ENCODE measurements at places on chromosomes 11 and 22. TPM values are rescaled to one million over a fixed set of nuclear protein-coding genes. Genes with fewer than 3 reads are reported as not detected.

OR56A3 gene
- not detected for total RNA-seq

OR52E4 gene
- total RNA-seq: not detected

GGTLC3 gene
- not detected for total RNA-seq

NAALADL1 gene
- 2.7 TPM for total RNA-seq

GRIK4 gene
- total RNA-seq: 0.08 TPM

FAM180B gene
- total RNA-seq: not detected

CALCA gene
- not detected for total RNA-seq

PAX6 gene
- not detected for total RNA-seq

DNA sequence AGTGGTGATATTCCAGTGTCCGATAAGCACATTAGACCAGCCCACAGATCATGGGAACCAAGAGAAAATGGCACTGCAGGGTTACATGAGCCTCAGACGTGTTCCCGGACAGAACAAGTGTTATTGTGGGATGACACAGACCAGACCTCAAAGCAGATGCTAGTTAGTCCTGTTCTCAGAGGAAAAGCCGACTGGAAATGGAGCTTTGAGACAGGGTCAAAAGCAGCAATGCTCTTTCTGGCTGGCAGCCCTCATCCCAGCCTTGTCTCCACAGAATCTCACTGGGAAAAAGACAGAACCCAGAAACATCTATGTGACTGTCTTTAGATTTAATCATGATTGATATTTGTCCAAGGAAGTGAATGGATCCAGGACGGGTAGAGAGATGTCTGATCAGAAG, 506.8 kb downstream of the INSC start:
- ATAC-seq: no peak

DNA sequence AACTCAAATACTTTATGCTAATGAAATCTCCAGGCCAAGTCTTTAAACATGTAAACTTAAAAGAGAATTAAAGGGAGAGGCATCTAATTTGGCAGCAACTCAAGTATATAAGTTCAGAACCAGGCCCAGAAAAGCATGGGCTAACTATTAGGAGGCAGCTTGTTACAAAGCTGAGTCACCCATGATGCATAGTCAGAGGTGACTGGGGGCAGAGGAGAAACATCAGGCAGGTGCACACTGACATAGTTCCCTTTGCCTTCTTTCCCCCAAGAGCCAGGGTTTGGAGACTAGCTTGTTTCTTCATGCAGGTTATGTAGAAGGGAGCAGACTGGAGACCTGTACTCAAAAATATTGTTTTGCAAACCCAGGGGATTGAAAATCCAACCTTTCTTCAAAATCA, 619.0 kb downstream of the SOX6 start:
- peak; percentile 59 for ATAC-seq

DNA sequence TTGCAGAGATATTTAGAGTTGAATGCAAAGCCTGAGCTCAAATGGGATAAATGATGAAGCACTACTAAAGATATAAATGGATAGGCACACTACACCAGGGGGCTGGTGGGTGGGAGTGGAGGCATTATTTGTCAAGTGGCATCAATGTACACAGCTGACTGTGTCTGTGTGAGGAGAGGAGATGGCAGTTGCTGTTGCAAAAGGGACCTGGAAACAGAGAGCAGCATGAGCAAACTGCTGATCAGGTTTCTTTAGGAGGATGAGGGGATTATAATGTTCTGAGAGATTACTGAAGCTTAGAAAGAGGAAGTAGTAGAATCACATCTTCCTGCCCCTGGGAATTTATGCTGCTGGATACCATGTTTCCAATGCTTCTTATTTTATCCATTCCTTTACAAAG, 39.4 kb upstream of the LIN7C start:
- no peak for ATAC-seq

DNA sequence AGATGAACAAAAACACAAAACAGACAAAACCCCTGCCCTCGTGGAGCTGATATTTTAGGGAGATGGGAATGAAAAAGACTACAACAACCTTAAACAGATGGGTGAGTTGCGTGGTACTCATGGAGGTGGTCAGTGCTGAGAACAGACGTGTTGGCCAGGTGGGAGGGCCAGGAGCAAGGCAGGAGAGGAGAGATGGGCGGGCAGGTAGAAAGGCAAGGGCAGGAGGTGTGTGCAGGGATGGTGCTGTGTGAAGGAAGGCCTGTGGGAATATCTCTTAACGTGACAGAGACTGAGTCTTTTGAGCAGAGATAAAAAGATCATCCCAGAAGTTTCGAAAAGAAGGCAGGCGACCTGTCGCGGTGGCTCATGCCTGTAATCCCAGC, 7.0 kb downstream of the GAL start:
- no peak for ATAC-seq

- no peak for ATAC-seq
Observed at GRCh38 chr11:30348035-30348434, 25.1 kb downstream of the ARL14EP start.

DNA sequence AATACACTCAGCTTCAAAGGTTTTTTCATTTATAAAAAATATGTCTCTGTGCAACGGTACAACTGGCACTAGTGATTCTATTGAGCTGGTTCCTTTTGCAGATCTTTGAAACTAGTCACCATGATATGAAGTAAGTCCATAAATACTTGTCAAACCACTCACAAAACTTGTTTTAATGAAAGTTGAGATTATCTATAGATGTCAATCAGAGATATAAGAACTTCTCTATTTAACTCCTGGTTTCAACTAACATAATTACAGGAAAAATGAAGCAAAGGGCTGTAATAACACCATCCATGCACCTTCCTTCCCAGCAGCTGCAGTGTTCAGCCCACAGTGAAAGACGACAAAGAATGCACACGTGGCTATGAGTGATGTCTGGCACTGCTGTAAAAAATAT, 44.7 kb downstream of the TMEM123 start:
- no peak for ATAC-seq

DNA sequence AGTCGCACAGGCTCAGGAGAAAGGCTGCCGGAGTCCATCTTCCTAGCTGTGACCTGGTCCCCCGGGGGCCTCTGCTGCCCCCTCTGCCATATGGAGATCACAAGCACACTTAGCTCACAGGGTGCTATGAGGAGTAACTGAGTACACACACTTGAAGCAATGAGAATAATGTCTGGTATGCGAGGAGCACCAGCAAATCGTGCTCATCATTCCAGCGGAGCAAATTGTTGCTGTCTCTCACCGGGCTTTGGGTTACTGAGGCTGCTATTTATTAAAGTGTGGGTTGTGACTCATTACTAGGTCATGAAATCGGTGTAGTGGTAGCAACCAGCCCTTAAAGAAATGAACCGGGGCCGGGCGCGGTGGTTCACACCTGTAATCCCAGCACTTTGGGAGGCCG, 48.1 kb upstream of the EIF3D start:
- ATAC-seq: peak; percentile 7

- ATAC-seq: no peak
Observed at GRCh38 chr22:23071230-23072076, 1.1 kb downstream of the GNAZ start.

DNA sequence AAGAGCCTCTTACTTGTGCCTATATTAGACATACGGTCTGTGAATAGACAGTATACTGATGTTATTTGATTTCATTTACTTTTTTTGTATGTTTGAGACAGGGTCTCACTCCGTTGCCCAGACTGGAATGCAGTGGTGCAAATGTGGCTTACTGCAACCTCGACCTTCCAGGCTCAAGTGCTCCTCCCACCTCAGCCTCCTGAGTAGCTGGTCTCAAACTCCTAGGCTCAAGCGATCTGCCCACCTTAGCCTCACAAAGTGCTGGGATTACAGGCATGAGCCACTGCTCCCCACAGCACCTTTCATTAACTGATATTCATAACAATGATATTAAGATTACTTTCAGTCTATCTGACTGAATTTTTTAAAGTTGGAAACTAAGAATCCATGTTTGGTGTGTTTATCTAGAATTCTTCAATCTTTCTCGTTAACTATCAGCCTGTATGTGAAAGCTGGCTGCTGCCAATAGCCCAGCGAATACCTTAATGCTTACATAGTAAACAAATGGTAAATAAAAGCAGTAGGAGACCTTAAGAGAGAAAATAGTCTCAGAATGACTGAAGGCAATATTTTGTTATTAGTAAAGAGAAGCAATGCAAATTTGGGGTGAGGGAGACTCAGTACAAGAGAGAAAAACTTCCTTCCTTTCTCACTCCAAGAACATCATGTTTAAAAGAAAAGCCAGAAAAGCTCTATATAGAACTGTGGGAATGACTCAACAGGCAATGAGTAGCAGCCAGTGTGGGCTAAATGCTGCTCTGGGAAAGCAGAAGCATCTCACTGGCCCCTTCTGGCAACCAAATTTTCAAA, 101.9 kb downstream of the MRTFA start:
- no peak for ATAC-seq

DNA sequence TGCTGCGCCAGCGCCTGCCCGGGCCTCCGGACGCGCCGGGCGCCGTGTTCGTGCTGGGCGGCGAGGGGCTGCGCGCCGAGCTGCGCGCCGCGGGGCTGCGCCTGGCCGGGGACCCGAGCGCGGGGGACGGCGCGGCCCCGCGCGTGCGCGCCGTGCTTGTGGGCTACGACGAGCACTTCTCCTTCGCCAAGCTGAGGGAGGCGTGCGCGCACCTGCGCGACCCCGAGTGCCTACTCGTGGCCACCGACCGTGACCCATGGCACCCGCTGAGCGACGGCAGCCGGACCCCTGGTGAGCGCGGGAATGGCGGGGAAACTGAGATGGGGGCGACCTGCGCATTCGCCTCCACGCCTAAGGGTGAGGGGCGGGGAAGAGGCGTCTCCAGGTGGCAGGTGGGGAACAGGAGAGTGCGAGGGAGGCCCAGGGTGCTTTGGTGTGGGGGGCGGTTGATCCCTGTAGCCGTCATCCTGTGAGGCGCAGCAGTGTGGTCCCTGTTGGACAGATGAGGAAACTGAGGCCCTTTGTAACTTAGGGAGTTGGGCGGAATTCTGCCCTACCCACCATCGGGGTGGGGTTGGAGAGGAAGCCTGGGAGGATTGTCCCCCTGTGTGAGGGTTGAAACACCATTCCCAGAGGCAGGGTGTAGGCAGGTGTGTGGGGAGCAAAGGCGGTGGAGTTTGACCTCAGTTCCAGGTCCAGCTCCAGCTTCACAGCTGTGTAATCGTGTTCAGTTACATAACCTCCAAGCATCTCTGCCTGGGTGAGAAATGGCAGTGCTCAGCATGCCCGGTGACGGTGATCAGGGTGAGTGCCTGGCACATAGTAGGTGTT, 758 bp downstream of the PDXP start:
- ATAC-seq: no peak

DNA sequence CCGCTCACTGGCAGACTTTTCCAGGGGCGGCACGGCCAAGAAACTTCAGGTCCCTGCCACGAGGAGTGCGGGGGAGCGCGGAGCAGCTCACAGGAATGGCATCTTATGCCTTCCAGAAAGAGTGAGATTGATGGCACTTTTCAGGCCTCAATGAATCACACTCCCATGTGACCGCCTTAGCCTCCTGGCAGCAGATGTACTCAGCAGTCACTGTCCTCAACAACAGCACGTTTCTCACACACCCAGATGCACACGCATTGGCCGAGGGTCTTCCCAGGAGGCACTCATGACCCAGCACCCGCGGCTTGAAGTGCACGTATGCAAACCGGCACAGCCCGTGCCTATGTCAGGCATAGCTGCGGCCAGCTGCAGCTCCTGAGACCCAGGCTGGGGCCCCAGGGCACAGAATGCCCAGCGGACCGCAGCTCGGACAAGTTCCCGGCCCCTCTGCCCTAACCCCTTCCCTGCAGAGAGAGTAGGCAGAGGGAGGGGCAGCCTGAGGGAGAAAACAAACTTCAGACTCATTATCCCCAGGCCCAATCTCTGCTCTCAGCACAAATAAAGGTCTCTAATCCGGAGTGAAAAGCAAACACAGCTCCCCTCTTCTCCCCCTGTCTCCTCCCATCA, 48.3 kb downstream of the RPUSD4 start:
- ATAC-seq: peak; percentile 65

GRCh38 chr11:719214-720016, 13.4 kb downstream of the EPS8L2 start:
- no peak for ATAC-seq

DNA sequence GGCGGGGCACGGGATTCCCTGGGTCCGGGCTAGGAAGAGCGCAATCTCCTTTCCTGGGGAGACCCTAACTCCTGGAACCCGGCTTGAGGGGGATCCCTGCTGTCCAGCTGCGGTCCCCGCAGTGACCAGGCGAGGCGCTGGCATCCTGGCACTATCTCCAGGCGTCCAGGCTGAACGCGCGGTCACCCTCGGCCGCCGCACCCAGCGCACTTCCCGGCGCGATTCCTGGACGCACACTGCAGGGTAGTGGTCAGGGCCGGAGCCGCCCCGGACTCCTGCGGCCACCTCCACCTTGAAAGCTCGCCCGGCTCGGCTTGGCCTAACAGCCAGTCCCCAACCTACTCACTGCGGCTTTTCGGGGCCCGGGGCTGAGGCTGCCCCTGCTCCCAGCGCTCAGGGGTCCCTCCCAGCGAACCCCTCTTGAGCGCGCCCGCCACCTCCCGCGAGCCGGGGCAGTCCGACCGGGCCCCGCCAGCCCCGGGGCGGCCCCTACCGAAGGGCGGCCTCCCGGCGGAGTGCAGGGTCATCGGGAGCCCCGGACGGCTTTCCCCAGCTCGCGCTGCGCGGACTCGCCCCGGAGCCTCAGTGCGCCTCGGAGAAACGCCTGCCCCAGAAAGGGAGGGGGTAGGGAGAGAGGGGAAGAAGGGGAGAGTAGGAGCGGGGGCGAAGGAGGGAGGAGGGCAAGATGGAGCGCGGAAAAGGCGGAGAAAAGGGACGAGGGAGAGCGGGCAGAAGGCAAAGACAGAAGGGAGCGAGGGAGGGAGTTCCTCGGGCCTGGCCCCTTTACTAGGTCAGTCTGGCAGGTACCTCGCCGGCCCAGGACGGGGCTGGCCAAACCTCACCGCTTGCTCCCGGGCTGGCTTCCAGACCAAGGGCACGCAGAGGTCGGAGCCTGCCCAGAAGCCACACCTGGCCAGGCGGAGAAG, 1.0 kb downstream of the POU2AF3 start:
- ATAC-seq: peak; percentile 42

DNA sequence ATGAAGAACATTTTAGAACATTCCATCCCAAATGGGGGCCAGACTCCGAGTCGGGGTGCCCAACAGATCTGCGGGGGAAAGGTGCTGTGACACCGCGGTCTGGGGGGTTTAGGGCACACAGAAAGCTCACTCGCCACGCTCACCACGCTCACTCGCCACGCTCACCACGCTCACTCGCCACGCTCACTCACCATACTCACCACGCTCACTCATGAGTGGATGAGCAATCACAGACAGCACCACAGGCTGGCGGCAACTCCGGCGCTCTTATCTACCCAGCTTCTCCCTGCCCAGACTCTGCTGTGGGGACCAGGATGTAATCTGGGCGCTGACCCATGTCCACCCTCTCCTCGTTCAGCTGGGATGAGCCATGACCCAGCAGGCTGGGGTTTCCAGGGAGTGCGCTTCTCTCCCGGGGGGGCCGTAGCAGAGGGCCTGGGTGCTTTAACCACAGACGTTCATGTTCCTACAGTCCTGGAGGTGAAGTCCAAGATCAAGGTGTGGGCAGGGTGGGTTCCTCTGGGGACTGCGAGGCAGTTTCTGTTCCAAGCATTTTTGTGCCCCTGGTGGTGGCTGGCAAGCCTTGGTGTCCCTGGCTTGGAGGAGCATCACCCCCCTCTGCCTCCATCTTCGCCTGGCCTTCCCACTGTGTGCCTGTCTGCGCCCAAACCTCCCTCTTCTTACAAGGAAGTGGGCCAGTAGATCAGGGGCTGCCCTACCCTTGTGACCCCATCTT, 141.2 kb downstream of the CTTN start:
- ATAC-seq: no peak

- ATAC-seq: no peak
Observed at GRCh38 chr11:95863486-95864140, 60.3 kb downstream of the MTMR2 start.

GRCh38 chr11:115672412-115672811, 168.2 kb upstream of the CADM1 start:
- no peak for ATAC-seq

- ATAC-seq: no peak
Observed at GRCh38 chr11:44333271-44334218, 23.6 kb upstream of the ALX4 start.

All from esophagus mucosa (tissue), 1 donor.